ENCODE measurements at places on chromosomes 2 and 18. TPM values are rescaled to one million over a fixed set of nuclear protein-coding genes. Genes with fewer than 3 reads are reported as not detected.

- DNase-seq: no peak
Measured at GRCh38 chr2:149098701-149099100, 60.2 kb downstream of the LYPD6B start.

- no peak for DNase-seq
Measured at GRCh38 chr2:65647249-65647842, 214.9 kb upstream of the SPRED2 start.

GRCh38 chr2:129248198-129248597 is 731.3 kb upstream of the RAB6C start:
- no peak for DNase-seq

DNA sequence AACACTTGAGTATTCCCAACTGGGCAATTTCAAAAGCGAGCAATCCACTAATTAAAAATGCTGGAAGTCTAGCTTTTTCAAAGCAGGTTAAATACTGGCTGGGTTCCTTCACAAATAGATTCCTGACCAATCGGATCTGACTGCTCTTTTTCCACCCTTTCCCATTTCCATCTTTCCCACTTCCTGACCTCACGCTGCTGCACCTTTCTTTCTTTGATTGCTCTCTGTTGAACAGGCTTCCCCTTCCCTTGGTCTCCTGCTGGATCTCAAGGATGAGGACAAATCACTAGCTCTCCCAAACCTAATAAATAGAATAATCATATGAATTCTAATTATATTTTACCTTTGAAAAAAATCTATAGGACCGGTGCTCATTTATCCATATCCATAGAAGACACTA is 121.2 kb downstream of the TCF4 start:
- no peak for DNase-seq

DNA sequence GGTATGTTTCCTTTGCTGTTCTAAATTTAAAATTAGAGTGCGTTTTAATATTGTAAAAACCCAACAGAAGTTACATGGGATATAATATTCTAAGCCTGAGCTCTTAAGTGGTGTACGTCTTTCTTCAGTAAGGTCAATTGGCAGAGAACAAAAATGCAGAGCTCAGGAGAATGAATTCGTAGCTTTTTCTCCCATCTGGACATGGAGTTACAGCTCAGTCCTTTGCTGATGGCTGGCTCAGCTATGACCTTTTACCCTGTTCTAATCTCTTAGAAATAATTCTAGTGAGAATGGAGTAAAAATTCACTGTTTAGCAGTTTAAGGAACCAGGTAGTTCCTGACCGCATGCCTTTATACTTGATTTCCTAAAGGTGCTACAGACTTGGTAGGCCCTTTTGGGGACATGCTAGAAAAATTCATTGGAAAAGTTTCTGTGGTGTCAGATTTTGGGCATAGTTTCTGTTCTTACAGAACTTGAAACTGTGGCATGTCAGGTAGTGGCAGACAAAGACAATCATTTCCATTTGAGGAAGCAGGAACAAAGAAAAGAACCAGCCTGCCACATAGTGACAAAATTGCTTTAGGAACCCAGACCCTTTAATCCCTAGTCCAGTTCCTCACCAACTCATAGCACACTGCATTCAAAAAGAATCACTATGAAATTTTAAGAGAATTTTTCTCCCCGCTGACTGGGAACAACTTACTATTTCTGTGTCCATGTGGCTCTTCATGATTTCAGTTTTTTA is 566.8 kb upstream of the ZNF804A start:
- no peak for DNase-seq

DNA sequence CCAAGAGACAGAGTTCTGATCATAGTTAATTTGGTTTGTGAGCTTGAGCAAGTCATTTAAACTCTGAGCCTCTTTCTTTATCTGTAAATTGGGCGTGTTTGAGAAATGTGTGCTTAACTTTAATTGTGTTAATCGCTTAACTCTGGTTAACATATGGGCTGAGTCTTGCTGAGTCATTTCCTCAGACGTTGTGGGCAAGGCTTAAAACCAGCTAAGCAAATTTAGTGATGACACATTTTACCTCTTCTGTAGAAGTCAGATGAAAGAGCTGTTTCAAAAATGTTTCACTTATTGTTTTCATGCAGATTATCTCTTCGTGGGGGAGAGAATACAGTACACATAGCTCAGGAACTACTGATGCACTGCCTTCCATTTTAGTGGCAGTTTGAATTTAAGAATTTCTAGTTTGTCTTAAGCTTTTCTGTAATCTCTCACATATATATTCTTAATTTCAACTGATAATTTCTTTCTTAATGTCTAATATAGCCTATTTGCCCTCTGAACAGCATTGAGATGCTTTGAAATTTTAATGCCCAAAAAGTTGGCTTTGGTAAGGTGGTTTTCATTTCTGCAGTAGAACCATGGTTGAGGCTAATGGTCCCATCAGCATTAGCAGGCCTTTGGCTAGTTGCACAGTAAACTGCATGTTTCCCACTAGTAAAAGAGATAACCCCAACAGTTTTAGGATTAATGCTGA is 34.9 kb downstream of the RAB10 start:
- no peak for DNase-seq

DNA sequence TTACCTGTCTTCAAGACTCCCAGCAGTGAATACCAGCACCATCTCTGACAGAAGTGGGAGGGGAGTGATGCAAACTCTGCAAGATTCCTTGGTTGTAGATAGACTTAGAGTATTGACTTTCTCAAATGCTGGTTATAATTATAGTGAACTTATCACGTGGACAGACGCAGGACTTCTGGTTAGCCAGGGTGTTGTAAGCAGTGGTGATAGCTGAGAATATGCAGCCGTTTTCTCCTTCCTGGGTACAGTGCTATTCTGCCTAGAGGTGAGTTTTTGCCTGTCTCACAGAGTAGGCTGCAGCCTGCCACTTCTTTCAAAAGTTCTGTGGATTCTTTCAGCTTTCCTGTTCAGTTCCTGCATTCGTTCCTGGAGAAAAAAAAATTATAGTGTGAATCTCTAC is 733 bp upstream of the CXCR2 start:
- DNase-seq: no peak

- no peak for DNase-seq
Measured at GRCh38 chr2:10257036-10257435, 45.7 kb upstream of the HPCAL1 start.

- DNase-seq: no peak
Measured at GRCh38 chr18:32669549-32670165, 103.2 kb downstream of the KLHL14 start.

- no peak for DNase-seq
Measured at GRCh38 chr2:203948733-203949132, 12.2 kb downstream of the ICOS start.

DNA sequence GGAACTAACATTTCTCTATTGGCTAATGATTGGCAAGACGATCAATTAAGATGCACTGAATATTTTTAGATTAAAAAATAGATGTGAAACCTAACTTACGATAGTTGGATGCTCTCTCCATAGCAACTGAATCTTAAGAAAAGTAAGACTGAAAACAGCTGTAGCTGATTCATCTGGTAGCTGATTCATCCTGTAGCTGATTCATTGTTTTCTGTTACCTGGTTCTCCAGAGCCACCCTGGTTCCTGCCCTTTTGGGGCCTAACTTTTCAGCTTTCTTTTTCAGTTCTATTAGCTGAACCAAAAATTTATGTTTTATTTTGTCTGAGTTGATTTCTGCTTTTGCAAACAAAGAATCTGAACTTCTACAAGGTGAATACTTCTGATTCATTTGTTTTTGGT is 22.7 kb upstream of the SPR start:
- no peak for DNase-seq

DNA sequence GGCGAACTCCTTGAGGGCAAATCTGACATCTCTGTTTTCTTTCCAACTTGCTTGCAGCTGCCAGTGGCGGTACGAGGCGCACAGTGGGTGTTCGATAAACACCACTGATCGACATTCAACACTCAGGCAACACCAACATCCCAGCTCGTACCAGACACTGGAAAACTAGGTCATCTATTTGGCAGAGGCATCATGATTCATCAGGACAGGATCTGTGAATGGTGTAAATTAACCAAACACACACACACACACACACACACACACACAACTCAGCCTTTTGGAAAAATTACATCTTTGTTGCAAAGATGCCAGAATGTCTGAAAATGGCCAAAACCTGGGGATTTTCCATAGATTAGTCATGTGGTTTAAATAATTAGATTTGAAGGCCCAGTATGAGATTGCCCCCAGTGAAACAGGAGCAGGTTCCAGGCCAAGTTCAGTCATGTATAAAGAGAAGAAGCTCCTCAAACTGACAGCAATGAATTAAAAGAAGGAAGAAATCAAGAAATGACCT is 150.5 kb upstream of the NCKAP5 start:
- no peak for DNase-seq

- no peak for DNase-seq
Measured at GRCh38 chr2:60391230-60391629, 162.2 kb downstream of the BCL11A start.

GRCh38 chr2:42797281-42797680 is 4.9 kb upstream of the HAAO start:
- no peak for DNase-seq

GRCh38 chr2:46365913-46366667 is 68.9 kb downstream of the EPAS1 start:
- no peak for DNase-seq

DNA sequence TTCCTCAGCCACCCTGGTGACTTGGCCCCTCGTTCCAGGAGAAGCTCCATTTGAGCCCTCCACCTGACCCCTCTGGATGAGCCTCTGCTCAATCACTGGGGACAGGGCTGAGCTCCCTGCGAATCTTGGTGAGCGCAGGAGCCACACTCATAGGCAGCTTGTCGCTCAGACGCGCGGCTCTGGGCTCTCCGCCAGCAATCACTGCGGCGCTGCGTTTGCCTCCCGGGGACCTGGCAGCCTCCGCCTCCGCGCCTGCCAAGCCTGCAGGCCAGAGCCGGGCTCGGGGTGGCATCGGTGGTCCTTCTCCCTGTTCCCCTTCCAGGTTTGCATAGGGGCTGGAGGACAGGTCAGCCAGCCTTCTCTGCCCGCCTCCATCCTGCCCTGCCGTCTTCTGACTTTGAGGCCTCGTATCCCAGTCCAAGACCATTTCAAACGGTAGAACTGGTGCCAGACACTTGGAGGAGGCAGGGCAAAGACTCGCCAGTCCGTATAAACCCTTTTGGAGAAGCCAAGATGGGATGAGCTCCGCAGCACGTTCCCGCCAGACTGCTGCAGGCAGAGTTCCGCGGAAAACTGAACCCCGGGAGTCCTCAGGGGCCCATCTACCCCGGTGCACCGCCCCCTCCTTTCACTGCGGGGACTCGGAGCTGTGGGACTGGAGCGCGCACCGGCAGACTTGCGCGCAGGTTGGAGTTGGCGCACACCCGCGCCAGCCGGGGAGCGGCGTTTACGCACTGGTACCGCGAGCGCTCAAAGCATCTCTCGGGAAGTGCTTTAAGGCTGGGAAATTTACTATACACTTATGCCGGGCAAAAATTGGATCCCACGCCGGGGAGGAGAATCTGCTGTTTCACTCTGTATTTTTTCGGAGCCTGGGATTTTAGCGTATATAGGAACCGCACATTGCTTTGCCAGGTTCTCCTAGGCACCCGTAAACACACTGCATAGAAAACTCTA is 1.1 kb upstream of the TACR1 start:
- DNase-seq: peak; percentile 25

- DNase-seq: no peak
Measured at GRCh38 chr2:10073706-10074105, 6.5 kb downstream of the CYS1 start.

DNA sequence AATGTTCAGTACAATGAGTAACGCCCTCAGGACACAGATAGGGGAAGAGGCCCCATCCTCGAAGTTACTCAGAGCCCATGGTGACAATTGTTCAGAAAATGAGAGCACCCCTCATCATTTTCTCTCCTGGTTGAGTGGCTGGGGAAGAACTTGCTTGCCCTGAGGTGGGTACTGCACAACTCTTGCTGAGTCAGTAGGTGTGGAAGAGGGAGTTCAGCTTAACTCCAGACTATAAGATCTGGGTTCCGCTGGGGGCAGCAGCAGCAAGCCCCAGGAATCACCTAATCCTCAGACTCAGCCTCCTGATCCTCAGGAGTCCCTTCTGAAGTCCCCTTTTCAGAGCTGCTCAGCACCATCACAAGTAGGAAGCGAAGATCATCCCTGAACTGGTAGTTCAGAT is 123.7 kb downstream of the PIEZO2 start:
- DNase-seq: no peak

DNA sequence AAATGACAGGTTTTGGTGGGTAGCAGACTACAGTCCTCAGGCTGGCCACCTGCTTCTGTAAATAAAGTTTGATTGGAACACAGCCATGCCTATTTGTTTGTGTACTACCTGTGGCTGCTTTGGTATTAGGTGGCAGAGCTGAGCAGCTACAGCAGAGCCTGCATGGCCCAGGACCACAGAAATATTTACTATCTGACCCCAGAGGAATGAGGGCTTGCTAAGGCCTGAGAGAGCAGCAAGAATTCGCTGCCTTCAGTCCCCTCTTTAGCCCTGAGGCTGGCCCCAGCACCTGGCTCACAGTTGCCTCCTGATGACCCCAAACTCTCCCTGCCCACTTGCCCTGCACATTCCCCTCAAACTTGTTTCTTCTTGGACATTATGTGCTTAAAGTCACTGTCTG is 32.5 kb downstream of the POLR1A start:
- no peak for DNase-seq

GRCh38 chr2:53668624-53669026 is 99.0 kb upstream of the CHAC2 start:
- no peak for DNase-seq

GRCh38 chr18:1147730-1148129 is 243.1 kb downstream of the ADCYAP1 start:
- DNase-seq: no peak

GRCh38 chr18:36786686-36787085 is 42.1 kb downstream of the TPGS2 start:
- DNase-seq: peak; percentile 39

DNA sequence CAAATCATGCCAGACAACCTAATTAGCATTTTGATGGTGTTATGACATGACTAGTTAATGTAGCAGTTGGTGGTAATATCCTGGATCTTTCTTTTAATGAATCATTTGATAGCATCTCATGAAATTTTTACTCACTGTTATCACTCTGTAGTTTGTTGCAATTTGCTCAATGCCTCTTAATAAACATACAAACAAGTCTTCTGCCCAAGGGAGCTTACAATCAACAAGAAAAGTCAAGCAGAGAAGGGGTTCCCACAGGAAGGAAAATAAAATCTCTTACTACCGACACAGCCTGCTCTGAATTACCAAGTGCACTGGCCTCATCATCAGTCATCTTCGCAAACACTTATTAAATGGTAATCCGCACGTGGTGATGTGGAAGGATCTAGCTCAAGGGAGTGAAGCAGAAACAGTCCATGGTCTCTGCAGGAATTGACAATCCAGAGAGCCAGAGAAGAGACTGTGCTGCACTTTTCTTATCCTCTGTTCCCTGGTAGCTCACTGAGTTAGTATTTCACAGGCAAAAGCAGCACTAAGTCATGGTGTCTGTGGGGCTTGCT is 263.5 kb downstream of the EPHA4 start:
- DNase-seq: no peak

DNA sequence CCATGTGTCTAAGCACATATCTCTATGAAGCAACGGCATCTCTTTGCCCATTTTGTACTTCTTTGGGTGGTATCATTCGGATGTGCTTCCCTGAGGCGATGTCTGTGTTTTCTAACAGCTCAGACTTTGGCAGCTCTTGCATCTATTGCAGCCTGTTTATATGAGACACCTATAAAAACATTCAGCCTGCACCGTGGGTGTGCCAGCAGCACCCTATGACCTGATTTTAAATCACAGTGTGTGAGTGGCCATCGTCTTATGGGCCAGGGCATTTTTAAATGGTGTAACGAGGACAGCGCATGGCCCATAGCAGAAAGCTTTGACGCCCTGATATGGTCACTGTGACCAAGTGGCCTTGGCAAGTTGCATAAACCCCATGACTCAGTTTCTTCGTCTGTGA is 12.9 kb downstream of the NPAS2 start:
- DNase-seq: no peak

SLC19A3 gene
- total RNA-seq: 5.6 TPM

C1D gene
- total RNA-seq: 19.3 TPM

CFC1 gene
- total RNA-seq: not detected

DTNA gene
- total RNA-seq: 4.3 TPM

All from ovary (tissue), 10 donors.